B cell (primary cell): ENCODE measurements at places on chromosomes 2 and 18. TPM values are rescaled to one million over a fixed set of nuclear protein-coding genes. Genes with fewer than 3 reads are reported as not detected.
A peak's percentile ranks its signal among the peaks of the same experiment; 100 is the strongest.

DNA sequence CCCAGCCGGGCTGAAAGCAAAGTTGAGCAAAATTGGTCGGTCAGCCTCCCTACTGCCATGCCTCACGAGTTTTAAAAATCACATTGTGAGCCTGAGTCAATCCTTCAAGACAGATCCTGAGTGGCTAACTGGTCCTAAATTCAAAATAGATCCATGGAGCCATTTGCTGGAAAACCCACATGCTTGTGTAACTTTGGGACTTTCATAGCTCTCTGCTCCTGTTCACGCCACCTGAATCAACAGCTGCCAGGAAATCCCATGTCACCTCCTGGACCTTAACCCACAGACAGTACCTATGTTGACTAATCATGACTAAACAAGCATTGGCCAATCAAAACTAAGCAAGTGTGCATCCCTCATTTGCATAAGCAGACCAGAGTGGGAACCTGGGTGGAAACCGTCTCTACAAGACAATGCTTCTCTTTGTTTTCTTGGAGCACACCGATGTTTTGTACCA lies 42.8 kb upstream of the LDLRAD4 start:
- no peak for DNase-seq

- no peak for DNase-seq
Observed at GRCh38 chr2:240363746-240364581, 71.5 kb upstream of the GPC1 start.

- no peak for DNase-seq
Observed at GRCh38 chr2:12607971-12608370, 108.8 kb upstream of the TRIB2 start.

GRCh38 chr2:101534149-101534611 lies 59.3 kb upstream of the RFX8 start:
- DNase-seq, result no peak

DNA sequence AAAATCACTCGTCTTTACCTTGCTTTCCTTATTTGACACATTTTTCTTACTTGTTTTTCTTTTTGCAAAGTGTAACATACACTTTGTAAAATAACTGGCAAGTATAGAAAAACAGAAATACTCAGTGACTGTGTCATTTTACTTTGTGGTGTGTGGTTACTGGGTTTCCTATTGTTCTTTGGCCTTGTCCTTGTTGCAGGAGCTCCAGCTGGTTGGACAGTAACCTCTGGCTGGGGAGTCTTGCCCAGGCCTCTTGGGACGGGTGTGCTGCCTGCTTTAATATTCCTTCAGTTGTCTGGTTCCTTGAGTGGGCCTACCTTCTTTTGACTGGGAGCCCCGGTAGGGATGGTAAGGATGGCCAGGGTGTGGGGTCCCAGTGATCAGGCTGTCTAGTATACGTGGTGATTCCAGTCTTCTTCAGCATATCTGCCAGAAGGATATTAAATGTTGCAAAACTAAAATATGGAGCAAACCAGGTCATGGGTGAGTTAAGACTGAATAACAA lies 53.8 kb downstream of the RNF144A start:
- no peak for DNase-seq

GRCh38 chr2:38076152-38076709 lies 280 bp upstream of the CYP1B1 start:
- DNase-seq, result peak; percentile 41

DNA sequence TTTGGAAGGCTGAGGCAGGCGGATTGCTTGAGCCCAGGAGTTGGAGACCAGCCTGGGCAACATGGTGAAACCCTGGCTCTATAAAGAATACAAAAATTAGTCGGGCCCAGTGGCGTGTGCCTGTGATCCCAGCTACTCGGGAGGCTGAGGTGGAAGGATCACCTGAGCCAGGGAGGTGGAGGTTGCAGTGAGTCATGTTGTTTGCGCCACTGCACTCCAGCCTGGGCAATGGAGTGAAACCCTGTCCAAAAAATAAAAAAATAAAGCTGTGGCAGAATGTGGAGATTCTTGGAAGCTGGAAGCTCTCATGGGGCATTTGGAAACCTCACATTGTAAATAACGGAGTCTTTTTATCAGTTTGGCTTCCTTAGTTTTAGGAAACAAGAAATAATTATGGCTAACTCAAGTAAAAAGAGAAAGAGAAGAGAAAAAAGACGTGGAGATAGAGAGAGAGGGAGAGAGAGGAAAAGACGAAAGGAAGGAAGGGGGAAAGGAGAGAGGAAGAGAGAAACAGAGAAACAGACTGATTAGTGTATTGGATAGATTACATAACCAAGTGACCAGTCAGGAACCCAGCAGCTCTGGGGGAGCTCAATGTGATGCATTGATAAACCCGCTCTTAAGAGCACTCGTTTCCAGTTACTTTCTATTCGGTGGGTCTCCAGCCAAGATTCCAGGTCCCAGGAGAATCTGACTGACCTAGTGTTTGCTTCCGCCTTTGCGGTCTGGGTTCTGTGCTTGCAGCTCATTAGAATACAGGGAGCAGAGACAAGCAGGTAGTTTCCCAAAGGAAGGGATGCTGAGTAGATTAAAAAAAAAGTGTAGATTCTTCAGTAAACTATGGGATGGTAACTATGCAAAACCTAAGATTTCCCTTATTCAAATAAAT lies 1.1 kb upstream of the SPAST start:
- peak; percentile 53 for DNase-seq

DNA sequence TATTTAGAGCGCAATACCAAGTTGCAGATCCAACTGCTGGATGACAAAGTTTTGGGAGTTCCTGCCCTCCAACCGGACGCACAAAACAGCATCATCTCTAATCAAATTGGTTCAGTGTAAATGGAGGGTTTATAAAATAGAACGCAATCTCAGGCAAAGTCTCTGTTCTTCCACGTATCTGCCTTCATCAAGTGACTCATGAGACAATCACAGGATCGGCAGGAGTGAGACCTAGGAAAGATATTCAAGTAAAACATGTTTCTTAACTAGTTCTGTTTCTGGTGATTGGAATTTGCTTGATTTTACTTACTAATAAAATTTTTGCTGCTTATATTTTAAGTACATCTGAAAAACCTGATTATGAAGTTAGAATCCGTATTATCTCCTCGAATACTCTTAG lies 7.6 kb downstream of the FZD5 start:
- DNase-seq, result no peak

DNA sequence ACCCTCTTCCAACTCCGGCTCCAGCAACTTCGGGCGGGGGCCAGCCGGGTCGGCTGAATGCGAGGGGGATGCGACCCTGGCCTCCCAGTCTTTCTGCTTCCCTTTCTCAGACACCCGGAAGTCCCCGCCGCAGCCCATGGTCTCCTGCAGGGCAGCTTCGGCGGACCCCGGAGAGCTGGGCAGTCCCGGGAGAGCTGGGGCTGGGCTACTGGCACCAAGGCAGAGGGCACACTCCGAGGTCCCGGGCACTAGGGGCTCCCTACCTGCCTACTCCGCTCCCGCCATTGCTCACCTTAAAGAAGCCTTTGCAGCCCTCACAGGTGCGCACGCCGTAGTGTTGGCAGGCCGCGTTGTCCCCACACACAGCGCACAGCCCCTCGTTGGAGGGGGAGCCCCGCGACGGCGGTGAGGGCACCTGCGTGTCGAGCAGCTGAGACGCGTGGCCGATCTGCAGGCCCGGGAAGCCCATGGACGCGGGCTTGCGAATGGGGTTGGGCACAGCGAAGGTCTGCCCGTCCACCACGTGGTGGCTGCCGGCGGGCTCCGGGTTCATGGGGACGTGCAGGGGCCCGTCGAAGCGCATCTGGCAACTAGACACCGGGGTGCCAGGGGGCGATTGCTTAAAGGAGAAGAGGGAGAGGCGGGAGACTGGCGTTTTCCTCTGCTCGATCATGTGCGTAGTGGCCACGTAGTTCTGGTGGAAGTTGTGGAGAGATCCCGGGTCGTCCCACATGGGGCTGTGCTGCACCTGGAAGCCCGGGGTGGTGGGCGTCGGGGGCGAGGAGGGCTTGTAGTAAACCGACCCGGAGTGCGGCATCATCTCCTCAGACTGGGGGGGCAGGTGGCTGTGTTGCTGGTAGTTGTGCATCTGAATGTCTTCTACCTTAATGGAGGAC lies 3.2 kb downstream of the NR4A2 start:
- peak; percentile 67 for DNase-seq

GRCh38 chr18:8609659-8610458 lies 622 bp downstream of the RAB12 start:
- DNase-seq, result peak; percentile 37

DNA sequence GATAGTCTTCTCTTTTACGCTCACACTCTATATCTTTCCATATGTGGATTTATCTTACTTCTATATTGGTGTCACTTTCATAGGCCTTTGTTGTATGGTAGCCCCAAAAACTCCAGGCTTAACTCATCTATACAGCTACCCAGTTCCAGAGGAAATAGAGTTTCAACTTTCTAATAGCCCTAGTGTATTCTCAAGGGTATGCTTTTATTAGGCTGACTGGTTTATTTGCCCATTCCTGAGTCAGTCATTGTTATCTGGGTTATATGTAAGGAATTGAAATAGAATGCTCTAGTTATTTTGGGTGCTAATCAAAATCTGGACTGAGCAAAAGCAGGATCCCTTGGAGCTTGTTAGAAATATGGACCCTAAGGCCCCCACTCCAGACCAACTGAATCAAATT lies 307.4 kb upstream of the KCNJ3 start:
- no peak for DNase-seq

DNA sequence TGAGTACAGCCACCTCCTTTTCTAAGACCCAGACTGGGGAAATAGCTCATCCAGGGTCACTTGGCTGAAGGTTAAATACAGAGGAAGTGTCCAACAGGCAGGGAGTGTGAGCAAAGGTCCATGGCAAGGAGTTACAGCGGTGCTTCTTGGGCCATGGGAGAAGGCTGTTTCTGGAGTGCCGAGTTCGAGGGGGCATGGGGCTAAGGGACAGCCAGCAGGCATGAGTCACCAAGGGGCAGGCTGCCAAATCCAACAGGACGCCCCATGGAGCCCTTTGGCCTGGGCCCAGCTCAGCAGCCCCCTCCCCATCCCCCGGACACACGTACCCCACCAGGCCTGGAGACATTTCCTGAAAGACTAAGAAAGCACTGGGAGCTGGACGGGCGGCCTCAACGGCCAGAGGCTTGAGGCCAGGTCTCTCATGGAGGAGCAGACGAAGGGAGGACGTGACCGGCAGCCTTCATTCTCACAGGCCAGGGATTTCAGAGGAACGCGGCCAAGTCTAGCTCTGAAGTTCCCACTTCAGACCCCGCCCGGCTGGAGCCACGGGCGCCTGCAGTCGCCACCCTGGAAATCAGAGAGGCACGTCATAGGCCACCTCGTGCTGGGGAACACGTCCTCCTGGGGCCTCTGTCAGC lies 160.4 kb downstream of the SMAD7 start:
- no peak for DNase-seq

- DNase-seq, result peak; percentile 61
Observed at GRCh38 chr2:68404893-68405799, 40.1 kb downstream of the PLEK start.

GRCh38 chr2:128300151-128301020 lies 18.3 kb downstream of the HS6ST1 start:
- no peak for DNase-seq

DNA sequence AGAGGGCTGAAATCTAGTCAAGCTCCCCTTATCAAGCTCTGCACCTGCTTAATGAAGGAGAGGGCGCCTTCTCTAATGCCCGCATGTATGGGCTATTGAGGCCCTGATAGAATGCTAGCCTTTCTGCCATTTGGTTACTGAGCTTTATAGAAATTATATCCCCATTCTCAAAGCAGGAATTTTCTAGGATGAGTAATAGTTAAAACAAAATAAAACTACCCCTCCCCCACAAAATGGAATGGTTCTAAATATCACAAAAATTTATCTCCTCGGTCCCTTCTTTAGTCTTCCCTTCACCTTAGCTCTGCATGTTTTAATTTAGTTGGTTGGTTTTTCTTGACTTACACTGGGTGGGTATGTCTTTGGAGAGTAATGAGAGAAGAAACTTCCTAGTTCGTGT lies 37.7 kb downstream of the CD28 start:
- no peak for DNase-seq

GRCh38 chr2:9153643-9153980 lies 53.0 kb upstream of the ASAP2 start:
- DNase-seq, result no peak

- no peak for DNase-seq
Observed at GRCh38 chr2:40499437-40499836, 47.5 kb upstream of the SLC8A1 start.

- no peak for DNase-seq
Observed at GRCh38 chr2:152718909-152719645, 657 bp downstream of the ARL6IP6 start.

GRCh38 chr2:27216416-27217137 lies 592 bp upstream of the CAD start:
- no peak for DNase-seq

- no peak for DNase-seq
Observed at GRCh38 chr2:37827455-37827854, 97.6 kb upstream of the RMDN2 start.

DNA sequence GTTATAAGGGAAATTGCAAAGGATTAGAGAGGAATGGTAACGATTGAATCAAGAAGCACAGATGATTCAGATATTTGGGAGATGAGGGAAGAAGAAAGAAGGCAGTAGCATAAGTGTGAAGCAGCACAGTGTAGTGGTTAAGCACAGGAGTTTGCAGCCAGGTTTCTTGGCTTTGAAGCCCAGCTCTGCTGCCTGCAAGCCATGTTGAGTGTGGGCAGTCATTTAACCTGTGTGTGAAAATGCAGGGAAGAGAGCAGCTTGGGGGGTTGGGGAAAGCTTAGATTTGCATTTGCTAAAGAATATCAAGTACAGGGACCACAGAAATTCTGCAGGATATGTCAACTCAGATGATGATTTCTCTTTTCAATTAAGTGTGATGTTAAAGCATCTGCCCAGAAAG lies 21.5 kb upstream of the RBMS1 start:
- no peak for DNase-seq

- no peak for DNase-seq
Observed at GRCh38 chr18:662197-662596, 4.7 kb downstream of the TYMS start.

MEP1B gene
- total RNA-seq, result not detected in 2 replicates

CD207 gene
- not detected in 2 replicates for total RNA-seq

NEURL3 gene
- not detected in 2 replicates for total RNA-seq

SNED1 gene
- total RNA-seq, result 336 and 346 TPM in 2 replicates

NT5C1B gene
- total RNA-seq, result not detected in 2 replicates

ERICH2 gene
- not detected in 2 replicates for total RNA-seq

IHH gene
- 0.22 TPM in 1 of 2 replicates, not detected in the other for total RNA-seq

TWIST2 gene
- total RNA-seq, result not detected in 2 replicates

LYPD6B gene
- 1.2 and 1.5 TPM in 2 replicates for total RNA-seq

GNAL gene
- total RNA-seq, result 0.12 and 0.36 TPM in 2 replicates

PKDCC gene
- 0.20 TPM in 1 of 2 replicates, not detected in the other for total RNA-seq

KIF1A gene
- total RNA-seq, result not detected in 2 replicates

ALK gene
- not detected in 2 replicates for total RNA-seq

KLHL41 gene
- 0.19 and 0.27 TPM in 2 replicates for total RNA-seq

LYG2 gene
- total RNA-seq, result not detected in 2 replicates

RAMP1 gene
- 12.4 and 15.7 TPM in 2 replicates for total RNA-seq

ALKAL2 gene
- 5.3 and 5.7 TPM in 2 replicates for total RNA-seq

EIF2AK2 gene
- total RNA-seq, result 36.2 and 36.9 TPM in 2 replicates

CFAP65 gene
- not detected in 2 replicates for total RNA-seq

MC4R gene
- total RNA-seq, result not detected in 2 replicates

CD8A gene
- total RNA-seq, result 0.49 and 0.76 TPM in 2 replicates

MTIF2 gene
- total RNA-seq, result 36.7 and 37.4 TPM in 2 replicates

TTN gene
- 46.4 and 52.7 TPM in 2 replicates for total RNA-seq
